ENCODE measurements at places on chromosomes 5 and 9.
A peak's percentile ranks its signal among the peaks of the same experiment; 100 is the strongest.

DNA sequence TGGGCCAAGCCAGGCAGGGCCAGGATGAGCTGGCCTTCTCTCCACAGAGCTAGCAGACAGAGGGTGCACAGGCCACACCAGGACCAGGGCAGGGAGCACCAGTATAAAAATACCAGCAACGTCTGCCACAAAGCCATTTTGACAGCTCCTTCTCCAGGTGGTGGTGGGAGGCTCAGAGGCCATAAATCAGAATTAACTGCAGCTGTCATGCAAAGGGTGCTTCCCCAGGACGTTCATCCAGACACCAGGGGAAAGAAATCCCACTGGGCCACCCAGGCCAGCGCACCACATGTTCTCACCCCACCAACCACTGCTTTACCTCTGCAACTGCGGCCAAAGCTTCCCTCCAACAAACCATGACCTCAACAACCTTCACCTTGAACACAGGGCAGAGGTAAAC lies 403.7 kb upstream of the TRPC7 start:
- no peak for DNase-seq

DNA sequence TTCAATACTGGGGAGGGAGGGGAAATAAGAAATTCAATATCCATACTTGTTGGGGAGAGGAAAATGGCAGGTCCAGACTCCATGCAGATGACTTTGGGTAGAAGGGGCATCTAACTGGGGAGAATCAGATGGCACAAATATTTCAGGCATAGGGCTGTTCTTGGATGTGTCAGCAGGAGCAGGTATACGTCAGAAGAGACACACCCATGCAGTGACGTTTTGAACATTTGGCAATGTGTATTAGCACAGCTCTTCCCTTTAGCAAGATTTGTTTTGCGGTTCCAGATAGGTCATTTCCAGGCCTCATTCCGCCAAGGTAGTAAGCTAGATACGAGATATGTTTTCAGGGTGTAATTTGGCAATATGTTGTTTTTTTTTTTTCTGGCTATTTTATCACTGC lies 187.2 kb upstream of the CDH10 start:
- no peak for DNase-seq

- no peak for DNase-seq
Observed at GRCh38 chr5:35881758-35882157, 25.1 kb downstream of the IL7R start.

DNA sequence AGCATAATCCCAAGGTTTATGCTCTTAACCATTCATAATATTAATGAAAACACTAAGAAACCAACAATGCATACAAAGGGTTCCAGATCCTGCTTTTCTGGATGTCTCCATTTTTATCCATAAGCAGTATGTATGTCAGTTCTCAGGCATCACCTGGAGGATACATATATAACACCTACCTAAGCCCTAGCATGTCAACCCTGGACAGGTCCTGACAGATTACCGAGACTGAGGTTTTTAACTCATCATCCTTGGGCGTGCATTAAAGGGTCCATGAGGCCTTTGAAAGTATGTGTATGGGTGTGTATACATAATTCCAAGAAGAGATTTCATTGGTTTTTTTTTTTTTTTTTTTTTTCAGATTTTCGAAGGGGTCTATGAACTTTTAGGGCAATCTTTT lies 70.6 kb downstream of the SH3TC2 start:
- no peak for DNase-seq

- no peak for DNase-seq
Observed at GRCh38 chr9:128102196-128102595, 25.3 kb downstream of the PTGES2 start.

- peak; percentile 84 for DNase-seq
Observed at GRCh38 chr9:85425153-85425611, 316.6 kb downstream of the AGTPBP1 start.

DNA sequence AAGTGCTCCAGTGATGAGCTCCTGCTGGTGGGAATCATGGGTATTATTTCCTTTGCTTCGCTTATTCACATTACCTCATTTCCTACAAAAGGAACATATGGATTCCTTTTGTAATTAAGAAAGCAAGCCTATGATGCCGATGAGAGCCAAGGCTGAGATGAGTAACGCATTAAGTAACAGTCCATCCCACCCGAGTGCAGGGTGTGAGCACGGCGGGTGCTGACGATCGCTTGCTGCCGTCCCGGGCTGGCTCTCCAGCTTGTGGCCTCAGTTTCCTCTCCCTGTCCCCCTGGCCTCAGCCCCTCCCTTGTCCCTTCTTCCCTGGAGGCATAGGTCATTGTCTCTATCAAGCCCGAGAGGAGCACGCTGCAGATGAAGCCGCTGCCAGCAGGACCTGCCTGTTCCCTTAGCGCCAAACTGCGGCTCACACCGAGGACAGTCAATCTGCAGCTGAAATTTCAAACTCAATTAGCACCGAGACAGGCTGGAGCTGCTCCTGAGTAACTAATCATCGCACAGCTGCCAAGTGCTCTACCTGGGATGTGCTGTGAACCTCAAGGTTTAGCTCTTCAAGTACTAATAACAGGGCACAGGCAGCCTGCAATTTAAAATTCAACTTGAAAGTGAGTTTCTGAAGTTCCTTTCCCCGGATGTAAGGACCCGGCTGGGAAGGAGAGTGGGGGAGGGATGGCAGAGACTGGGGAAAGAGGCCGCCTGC lies 115.2 kb upstream of the RAPGEF1 start:
- DNase-seq = no peak

DNA sequence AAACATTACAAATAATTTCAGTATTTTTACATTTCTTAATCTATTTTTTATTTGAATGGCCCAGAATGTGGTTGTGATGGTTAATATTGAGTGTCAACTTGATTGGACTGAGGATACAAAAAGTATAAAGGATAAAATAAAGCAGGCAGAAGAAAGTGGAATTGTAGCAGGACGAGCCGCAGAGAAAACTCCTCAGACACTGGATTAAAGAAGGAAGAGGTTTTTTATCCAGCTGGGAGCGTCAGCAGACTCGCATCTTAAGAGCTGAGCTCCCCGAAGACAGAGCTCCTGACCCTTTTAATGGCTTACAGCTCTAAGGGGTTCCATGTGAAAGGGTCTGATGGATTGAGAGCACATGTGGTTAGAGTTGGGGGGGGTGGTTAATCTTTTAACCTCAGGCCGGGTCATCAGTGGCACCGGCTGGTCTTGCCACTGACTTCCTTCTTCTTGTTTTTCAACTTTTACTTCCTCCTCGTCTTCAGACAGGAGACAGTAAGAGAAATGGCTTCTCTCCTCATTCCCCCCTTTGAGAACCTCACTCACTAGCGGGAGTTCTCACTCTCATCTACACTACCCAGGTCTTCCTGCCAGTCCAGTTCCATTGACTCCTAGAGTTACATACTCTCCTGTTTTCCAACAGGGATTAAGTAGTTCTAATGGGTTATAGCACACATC lies 80.0 kb downstream of the TMEM161B start:
- DNase-seq = no peak

GRCh38 chr9:83655433-83655832 lies 32.5 kb downstream of the IDNK start:
- DNase-seq = peak; percentile 5

GRCh38 chr5:180370861-180371641 lies 17.9 kb upstream of the GFPT2 start:
- no peak for DNase-seq

DNA sequence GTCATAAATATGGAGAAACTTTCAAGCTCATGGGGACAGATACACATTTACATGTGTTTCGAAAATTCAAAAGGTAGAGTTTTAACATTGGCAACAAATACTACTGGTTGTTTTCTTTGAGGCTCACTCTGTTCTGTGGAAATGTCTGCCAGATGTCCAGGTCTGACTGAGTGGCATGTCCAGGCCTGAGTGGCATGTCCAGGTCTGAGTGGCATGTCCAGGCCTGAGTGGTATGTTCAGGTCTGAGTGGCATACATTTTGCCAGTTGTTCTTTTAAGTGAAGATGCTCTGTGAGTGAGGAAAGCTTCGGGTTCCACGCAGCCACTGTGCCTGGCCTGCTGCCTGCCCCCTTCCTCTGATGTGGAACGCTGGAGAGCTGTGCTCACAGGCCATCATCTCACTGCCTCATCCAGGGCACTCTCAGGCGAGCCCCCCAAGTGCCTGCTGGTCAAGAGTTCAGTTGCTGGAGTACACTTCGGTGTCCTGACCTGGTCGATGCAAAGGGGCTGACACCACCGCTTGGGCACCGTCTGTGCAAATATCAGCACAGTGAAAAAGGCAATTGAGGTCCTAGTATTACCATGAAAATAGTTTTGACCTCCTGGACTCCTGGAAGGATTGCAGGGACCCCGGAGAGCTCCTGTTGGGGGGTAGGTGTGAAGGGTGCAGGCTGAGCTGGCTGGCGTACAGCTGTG lies 89.9 kb downstream of the EHMT1 start:
- no peak for DNase-seq

GRCh38 chr5:67238191-67238590 lies 41.6 kb upstream of the CD180 start:
- no peak for DNase-seq

DNA sequence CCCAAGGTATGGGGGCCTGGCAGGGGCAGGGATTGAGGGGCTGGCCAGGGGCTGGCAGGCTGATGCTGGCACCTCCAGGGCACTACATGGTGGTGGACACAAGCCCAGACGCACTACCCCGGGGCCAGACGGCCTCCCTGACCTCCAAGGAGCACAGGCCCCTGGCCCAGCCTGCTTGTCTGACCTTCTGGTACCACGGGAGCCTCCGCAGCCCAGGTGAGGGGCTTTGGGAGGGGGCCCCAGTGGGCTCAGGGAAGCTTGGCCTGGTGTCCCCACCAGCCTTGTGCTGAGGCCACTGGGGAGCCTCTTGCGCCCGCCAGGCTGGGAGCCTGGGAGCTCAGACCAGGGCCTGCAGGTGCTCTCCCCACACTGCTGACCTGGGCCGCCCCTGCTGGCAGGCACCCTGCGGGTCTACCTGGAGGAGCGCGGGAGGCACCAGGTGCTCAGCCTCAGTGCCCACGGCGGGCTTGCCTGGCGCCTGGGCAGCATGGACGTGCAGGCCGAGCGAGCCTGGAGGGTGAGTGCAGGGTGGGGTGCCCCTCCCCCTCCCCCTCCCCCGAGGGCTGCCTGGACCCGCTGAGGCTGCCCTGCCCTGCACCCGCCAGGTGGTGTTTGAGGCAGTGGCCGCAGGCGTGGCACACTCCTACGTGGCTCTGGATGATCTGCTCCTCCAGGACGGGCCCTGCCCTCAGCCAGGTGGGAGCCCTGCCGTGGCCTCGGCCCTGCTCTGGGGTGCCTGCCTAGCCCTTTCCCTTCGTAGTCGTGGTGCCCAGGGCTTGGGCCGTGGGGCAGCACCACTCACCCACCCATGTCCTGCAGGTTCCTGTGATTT lies 5.7 kb downstream of the MAMDC4 start:
- no peak for DNase-seq

DNA sequence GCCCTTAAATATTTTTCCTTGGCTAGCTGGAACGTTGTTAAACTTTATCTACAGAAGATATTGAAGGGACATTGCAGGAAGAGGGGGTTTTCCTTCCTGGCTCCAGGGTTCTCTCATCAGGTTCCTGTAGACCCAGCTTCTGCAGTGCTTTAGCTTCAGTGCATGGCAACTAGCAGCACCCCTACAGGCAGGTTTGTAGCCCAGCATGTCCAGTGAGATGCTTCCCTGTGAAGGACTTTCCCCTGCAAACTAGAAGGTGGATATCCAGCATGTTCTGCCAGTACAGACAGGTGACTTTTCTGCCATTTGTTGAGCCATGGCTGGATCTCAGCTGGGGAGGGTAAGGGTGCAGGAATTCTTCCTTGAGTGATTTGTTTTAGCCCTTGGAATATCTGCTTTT lies 10.4 kb downstream of the CCL28 start:
- DNase-seq = no peak

DNA sequence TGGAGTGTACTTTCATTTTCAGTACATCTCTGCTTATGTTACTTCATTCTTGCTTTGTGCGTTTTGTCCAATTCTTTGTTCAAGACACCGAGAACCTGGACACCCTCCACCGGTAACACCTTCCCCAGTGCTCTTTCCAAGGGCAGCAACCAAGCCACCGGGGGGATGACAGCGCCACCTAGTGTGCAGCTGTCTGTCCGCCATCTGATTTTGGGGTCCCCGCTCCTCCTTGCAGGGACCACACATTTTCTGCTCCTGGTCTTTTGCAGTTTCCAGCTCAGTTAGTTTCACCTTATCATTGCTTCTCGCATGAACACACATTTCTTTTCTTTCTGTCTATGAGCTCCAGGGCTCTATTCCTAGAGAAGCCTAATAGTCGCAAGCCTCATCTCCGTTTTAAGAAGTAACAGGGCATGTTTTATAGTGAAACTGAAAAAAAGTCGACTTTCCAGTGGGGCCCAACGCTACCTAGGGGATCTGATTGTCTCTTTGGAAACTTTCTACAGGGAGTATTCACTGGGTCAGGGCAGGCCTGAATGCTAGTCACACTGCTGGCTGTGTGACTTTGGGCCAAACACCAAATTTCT lies 152.1 kb downstream of the FSTL4 start:
- no peak for DNase-seq

DNA sequence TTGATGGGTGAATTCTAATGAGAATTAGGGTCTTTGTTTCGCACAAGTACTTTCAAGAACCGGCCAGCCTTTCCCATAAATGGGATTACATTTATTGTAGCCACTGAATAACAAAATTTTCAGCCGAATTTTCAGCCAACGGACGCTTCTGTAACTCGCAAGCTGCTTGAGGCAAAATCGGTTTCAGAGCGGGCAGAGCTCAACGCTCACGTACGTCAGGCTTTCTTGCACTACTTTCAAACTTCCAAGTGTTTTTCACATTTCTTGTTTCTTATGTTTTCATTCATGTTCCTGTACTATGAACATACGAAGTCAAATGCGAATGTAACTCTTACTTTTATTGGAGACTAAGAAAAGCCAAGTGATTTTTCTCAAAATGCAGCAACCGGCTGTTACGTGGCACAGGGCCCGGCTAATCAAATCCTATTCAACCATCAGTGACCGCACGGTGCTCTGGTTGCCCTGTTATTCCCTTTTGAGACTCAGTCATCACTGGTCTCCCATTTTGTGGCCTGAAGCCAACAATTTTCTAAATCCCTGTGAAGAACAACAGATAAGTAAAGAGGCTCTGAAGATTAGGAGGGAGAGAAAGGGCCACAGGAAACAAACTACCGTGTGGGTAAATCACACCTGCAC lies 68.5 kb downstream of the SLC28A3 start:
- DNase-seq = no peak

DNA sequence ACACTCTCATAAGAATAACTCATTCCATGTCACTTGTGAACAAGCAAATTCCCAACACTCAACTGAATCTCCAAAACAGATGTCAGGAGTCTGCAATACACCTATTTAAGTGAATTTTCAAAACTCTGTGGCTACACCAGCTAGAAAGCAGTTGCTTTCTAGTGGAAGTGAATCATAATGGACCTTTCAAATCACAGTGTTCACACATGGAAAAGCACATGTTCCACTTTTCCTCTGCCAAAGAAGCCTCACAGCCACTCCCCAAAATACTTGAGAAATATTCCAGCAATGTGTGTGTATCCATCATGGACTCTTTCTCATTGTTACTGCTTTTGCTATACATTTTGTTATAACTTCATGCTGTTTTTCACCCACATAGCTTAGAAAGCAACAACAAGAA lies 17.4 kb downstream of the MARCHF3 start:
- DNase-seq = peak; percentile 82

DNA sequence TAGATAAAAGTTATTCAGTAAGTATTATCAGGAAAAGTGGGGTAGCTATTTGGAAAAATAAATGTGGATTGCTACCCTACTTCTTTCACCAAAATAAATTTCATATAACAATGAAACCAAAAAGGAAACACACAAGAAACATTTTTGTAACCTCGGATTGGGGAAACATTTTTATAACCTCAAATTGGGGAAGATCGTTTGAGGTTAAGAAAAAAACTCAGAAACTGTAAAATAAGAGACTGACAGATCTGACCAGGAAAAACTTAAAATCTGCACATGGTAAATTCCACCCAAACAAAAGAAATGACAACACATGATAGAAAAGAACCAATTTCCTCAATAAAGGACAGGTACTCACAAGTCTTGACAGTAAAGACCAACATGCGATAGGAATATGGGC lies 13.5 kb downstream of the EFCAB9 start:
- no peak for DNase-seq

Data from endothelial cell of umbilical vein (primary cell).